ENCODE measurements at places on chromosomes 2 and 18.

GRCh38 chr18:58866066-58866772, 1.5 kb downstream of the ZNF532 start:
- DNase-seq: no peak

DNA sequence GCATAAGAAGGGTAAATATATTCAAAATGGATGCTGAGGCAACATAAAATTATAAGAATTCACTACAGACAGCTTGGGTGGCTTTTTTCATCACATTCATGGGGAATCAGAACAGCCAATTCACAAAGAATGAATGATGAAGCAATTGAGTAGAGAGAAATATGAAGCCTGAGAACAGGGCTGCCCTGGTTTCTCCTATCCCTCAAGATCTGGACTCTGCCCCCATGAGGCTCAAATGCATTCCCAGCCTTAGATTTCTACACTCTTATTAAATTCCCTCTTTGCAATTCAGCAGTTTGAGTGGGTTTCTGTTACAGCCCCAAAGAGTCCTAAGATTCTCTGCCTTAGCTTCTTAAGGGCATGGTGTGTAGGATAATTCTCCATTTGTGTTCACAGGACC, 172.5 kb downstream of the MAIP1 start:
- no peak for DNase-seq

DNA sequence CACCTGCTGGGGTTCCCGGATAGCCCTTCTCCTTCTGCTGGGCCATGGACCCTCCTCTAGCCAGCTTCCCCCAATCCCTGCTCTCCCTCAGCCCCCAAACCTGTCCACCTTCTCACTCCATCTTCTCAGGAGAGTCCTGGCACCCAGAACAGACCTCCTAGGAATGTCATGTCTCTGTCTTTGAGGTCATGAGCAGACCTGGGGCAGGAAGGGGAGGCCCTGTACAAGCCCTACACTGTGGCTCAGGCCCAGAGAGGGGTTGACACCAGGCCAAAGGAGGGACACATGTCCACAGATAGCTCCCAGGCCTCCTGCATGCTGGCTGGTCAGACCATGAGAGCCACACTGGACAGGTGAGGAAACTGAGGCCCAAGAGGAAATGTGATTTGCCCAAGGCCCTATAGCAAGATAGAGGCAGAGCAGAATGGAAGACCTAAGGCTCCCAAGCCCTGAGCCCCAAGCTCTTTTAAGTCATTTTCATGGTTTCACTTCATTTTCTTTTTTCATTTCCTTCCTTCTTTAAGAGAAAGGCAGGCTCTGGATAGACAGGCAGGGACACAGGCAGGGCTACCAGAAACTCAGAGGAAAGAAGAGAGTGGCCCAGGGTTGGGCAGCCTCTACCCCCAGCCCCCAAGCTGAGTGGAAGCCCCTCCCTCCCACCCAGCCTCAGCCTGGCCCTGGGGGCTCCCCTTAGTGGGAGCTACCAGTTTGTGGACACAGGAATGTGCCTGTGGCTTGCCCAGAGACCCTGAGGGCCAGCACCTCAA, 159.7 kb downstream of the SMAD7 start:
- DNase-seq: no peak

GRCh38 chr2:137976274-137976673, 12.0 kb downstream of the HNMT start:
- no peak for DNase-seq

DNA sequence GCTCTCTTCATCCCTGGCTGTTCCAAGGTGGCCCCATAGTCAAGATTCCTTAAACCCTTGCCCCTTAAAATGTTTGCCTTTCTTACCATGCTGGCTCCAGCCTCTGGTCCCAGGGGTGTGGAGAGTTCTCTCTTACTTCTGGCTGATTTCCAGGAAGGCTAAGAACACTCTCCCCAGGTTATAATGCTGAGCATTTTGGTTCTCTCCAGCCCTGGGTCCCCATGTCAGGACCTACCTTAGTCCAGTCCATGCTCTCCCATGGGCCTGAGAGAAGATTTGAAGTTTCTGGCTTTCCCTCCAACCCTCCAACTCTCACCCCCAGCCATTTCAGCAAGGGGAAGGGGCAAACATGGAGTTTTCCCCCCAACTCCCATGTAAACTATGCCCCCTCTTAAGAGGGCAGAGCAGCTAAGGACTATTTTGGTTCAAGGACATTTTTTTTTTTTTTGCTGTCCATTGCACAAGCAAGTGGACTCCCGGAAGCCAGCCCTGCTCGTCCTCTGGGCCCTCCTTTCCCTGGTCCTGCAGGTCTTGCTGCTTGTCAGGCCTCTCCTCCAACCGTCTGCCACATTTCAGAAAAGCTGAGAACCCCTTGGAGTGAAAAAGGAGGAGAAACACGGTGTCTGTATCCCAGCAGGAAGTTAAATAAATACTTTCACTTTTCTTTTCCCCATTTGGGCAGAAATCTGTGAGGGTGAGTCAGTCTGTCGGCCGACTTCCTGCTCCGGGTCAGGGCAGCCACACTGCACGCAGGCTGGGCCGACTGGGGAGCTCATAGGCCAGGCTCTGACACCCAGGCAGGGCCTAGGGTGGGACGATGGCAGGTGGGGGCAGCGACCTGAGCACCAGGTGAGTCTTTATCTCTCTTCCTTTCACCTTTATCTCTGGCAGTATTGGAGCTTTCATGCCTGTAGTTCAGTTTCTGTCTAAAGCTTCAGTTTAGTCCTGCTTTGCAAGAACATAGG, at the start of gene SP140L:
TSS of gene SP140L (plus strand) at position 741 of the 965 bp plus-strand sequence. CDS start at position 818, 77 bp downstream.
- peak; percentile 55 for DNase-seq

- no peak for DNase-seq
These were observed 35.2 kb downstream of the OTOF start for GRCh38 chr2:26442707-26443106.

DNA sequence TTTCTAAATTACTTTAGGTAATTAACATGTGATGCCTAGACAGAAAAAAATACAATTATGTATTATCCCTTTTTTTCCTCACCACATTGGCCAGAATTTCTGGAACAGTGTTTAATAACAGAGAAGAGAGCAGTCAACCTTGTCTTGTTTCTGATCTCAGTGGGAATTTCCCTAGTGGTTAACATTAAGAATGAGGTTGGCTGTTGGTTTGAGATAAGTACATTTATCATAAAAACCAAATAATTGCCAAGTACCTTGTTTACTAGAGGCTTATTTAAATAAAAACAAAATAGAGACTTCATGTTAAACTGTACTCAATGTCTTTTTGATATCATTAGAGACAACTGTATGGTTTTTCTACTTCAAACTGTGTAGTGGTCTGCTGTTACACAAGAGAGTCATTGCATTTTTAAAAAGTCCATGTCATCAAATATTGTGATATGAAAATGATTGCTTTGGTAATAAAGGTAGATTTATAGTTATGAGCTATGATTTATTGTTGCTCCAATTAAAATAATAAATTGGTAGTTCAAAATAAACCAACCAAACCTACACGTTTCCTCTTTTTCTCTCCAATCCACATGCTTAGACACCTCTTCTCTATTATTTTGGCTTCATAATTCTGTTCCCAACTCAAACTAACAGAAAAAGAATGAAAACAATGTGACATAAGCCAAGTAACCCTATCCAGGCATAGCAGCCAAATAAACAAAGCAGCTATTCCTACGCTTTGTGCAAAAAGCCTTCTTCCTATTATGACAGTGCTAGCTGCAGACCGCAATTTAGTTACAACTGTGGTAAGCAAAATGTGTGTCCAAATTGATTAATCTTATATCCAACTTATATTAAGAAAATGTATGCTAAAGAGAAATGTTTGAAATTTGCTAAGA, 20.9 kb upstream of the TANK start:
- no peak for DNase-seq

DNA sequence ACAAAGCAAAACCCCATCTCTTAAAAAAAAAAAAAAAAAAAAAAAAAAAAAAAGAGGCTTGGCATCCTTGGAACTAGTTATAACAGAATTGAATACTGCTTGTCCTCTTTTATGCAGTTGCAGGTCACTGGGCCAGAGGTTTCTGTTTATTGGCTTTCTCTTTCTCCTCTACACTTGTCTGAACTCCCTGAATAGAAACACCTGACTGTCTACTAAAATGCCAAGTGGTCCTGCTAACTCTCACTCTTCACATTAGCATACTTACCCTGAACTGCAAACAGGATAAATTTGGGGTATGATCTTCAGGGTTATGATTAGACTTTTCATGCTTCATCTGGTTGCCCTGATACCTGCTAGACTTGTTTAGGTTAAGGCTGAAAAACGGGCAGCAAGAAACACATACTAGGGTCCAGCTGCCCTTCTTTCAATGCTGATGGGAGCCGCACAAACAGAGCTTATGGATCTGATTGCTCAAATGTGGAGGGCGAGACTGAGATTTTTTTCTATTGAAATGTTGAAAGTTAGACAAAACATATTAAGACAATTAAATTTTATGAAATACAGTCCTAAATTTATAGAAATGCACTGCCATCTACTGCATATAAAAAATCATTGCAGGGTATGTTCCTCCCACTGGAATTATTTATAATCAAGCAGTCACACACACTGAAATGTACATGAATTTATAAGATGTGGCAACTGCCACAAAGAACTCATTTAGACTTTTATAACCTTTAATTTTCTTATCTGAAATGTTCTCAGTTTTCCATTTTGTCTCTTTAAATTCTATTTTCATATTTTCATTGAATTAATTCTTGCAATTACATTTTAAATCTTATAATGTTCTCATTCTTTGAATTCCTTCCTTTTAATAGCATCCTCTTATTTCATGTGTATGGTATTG, 40.8 kb downstream of the GTF3C3 start:
- no peak for DNase-seq

DNA sequence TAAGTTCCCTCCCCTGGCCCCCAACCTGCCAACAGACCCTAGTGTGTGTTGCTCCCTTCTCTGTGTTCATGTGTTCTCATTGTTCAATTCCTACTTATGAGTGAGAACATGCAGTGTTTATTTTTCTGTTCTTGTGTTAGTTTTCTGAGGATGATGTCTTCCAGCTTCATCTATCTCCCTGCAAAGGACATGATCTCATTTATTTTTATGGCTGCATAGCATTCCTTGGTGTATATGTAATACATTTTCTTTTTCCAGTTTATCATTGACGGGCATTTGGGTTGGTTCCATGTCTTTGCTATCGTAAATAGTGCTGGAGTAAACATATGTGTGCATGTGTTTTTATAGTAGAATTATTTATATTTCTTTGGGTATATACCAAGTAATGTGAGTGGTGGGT, 602.2 kb downstream of the DSC3 start:
- DNase-seq: no peak

DNA sequence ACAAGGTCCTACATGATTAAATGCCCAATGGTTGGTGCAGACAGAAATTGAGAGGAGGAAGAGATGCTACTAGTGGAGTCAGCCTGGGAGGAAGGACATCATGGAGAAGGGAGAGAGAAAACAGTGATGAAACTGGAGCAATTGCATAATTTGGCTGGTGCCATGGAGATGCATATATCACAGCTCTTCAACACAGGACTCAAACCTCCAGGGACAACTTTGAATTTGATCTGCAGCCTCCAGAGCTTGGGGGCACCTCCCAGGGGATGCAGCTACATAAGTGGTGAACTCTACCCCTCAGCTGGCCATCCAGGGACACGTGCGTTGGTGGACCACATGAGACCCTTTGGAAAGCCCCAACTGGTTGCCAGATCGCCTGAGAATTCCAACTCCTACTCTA, 80.4 kb downstream of the CTAGE1 start:
- DNase-seq: no peak

- DNase-seq: peak; percentile 16
These were observed 665 bp downstream of the MCM6 start for GRCh38 chr2:135875491-135876065.

DNA sequence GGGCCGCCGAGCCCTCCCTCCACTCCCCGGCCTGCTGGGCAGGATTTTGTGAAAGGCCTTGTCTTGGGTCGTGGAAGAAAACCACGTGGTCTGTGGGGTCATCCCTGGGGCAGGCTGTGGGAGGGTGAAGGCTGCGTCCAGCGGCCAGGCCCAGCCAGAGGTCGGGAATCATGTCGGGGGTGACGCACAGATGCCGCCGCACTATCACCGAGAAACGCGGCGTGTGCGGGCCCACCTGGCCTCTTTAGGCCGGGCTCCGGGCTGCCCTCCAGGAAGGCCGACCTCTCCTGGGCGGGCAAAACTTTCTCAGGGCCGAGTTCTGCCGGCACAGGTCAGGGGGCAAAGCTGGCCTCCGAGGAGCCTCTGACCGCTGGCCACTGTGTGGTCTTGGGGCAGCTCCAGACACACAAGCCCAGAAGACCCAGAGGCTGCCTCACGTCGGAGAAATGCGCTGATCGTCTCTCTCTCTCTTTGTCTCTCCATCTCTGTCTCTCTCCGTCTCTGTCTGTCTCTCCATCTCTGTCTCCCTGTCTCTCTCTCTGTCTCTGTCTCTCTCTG, 28.4 kb downstream of the NFATC1 start:
- no peak for DNase-seq

- DNase-seq: no peak
These were observed 440.1 kb downstream of the ZEB2 start for GRCh38 chr2:144079803-144080202.

DNA sequence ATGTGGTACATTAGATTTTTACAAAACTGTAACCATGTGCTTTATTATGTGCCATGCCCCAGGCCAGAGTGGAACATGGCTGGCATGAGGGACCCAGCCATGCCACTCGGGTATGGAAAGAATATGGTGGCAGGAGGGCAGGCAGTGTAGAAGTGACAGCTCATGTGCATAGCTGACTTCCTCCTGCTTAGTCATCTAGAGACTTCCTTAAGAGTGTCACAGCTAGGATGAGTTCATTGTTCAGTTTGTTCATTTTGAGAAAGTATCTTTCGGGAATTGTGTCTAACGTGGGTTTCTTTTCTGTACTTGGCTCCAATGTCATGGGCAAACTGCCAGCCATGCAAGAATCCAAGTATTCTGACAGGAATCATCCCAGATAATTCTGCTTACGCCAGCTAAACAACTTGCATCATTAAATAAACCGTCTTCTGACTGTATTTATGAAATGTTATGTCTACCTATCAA, 94.3 kb upstream of the ITGB6 start:
- no peak for DNase-seq

GRCh38 chr2:19810148-19810547, 91.6 kb downstream of the TTC32 start:
- DNase-seq: no peak

DNA sequence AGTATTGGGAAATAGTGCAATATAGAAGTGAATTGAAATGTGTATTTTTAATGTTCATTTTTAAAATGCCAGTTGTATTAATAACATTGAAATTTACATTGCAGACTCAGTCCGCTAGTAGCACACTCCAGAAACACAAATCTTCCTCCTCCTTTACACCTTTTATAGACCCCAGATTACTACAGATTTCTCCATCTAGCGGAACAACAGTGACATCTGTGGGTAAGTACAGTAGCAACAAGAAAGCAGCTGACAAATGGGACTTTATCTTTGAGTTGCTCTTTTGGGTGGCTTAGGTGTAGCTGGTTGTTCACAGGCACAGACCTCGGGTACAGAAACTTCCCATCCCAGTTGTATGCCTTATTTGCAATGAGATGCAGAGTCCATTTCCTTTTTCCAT, 118.2 kb upstream of the IL1R2 start:
- DNase-seq: no peak

DNA sequence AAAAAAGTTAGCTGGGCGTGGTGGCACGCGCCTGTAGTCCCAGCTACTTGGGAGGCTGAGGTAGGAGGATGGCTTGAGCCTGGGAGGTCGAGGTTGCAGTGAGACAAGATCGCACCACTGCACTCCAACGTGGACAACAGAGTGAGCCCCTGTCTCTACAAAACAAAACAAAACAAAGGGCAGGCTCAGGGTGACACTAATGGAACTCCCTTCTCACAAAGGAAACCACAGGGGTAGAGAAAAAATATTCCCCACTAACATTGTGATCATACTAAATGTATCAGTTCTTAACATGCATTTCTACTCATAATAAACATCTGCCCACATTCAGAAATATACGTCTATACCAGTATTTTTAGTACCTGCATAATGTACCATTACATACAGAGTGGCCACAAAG, 21.1 kb downstream of the STAM2 start:
- no peak for DNase-seq

GRCh38 chr2:229715895-229716507, 1.6 kb upstream of the DNER start:
- DNase-seq: no peak
